ENCODE measurements at places on chromosomes 4 and X.

DNA sequence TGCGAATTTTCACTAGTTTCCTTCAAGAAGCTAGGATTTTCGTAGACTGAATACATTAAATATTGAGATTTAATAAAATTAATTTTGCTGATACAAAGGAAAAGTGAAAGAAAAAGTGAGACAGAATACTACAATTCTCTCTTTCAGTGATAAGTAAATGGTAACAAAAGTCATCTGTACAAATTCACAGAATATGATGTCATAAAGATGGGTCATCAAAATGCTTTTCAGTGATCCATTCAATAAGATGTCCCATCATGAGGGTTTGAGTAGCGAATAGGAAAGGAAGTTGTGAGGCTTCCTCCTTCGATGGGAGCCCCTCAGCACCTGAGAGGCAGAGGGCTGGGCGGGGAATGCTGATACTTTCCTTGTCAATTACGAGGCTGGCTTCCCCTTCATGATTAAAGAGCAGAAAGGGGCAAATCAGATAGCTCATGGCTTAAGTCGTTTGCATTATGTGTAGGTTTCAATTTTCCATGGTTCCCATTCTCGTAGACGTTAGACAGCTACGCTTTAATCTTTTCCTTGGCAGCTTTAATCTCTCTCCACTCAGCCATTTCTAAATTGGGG lies 108.8 kb upstream of the SORBS2 start:
- no peak for DNase-seq

DNA sequence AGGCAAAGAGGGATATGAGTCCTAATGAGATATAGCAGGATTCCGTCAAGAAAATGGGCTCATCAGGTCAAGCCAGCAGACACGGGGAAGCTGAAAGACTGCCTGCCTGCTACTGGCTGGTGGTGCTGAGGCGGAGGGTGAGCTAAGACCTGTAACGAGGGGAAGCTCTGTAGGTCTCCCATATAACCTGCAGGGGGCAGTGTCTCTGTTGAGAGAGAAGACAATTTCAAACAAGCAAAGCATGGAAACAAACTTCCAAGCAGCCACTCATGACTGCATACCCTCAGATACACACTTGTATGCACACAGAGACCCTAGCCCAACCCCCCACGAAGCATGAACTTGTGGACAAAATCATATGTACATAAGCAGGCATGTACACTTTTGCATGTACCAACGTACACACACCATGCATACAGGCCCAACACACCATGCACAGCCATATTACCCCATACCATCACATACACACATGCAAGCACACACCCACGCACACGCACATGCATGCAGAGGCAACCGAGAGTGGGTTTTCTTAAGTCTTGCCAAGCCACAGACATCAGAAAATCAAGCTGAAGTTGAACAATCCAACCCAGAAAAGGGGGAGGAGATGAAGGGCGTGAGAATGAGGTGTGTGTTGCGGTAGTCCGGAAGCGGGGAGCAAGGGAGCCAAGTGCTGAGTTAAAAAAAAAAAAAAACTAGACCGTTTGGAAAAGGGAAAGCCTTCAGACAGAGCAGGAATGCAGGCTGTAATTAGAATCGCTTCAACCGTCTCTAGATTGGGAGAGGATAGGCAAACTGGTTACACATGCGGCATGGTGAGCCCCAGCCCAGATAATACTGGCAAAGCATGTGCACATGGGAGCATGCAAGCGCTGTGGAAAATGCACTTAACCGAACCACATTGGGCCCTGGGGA lies 71.0 kb downstream of the PJA1 start:
- peak; percentile 12 for DNase-seq

- no peak for DNase-seq
These were observed 1.3 kb downstream of the USP9X start for GRCh38 chrX:41086627-41086932.

DNA sequence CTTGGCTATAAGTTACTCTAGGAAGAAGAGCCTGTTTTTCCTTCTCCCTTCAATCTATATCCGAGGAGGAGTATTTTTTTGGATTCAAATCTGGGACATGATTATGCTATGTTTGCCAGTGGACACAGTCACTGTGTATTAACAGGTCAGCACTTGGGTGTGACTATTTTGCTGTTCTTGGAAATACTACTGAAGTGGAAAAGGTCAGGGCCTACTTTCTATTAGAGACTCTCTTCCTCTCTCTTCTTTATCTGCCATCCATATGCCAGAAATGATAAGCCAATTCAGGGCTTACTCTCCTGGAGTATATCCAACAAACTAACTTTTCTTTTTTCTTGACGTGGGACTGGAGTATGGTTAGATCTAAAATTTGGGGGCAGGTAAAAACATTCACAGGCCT lies 40.5 kb downstream of the MID1IP1 start:
- no peak for DNase-seq

DNA sequence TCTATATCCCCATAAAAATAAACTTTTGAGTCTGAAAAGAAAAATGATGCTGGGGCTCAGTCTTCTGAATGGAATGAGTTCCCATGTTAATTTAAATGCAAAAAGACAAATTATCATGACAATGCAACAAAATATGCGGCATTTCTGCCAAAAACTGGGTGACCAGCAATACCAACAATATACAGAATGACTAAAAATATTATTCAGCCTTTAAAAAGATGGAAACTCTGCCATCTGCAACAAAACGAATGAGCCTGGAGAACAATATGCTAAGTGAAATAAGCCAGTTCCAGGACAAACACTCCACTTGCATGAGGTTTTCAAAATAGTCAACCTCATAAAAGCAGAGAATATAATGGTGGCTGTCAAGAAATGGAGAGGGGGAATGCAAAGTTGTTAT lies 558.5 kb downstream of the IL15 start:
- DNase-seq, result no peak

DNA sequence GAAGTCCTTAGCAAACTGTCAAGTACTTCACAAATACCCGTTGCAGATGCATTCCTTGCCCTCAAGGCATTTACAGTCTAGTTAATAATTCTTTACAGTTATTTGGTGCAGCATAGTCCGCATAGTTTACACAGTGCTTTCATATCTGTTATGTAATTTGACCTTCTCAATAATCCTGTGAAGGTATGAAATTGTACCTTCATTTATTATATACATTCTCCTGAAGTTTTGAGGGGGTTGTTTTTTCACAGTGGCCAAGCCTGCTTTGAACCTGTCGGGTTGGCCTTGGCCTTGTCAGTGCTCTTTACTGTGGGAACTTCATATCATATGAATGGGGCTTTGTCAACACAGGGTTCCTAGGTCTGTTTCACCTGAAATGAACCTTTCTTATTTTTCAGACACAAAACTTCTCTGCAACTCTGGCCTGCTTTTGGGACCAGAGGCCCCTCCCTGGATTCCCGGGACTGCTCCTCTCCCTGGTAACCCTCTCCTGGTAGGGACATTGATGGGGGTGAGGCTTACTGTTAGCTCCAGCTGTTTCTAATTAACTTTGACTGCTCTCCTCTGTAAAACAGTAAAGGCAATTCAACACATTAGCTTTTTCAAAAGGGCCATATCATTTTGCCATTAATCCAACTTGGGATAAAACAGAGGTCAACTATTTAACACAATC lies 9.1 kb downstream of the IGFBP7 start:
- DNase-seq, result no peak

GRCh38 chr4:91434631-91435030 lies 869.1 kb upstream of the GRID2 start:
- DNase-seq, result no peak

- DNase-seq, result no peak
These were observed 87.9 kb upstream of the WDR1 start for GRCh38 chr4:10204401-10205058.

DNA sequence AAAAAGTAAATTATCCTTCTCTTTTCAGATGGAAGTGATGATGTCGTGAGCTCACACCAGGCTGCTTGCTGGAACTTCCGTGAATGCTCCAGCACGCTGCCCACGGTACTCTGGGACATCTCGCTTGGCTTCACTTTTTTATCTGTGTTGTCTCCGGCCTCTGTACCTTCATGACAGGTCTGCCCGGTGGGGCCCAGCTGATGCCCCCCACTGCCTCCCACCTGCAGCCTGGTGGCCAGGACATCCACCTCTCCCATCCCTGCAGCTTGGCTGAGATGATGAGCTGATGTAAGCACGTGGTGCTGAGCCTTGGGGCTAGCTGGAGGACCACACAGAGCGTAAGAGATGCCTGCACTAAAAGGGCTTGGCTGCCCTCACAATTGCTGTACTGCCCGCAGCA lies 59.0 kb upstream of the HELT start:
- DNase-seq, result no peak

DNA sequence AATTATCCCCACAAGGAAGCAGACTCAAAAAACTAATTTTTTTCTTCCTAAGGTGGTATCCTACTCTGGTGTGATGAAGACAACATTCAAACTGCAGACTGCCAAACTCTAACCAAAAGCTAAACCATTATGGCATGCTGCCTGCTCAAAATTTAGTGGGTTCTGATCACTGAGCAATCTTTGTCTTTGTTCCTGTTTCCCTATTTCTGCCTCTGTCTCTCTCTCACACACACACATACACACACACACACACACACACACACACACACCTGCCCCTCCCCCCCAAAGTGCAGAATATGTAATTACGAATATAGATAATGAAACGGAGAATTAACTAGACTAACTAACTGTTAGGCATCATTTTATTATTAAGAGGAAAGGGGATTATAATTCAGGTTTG lies 1278.6 kb downstream of the PCDH7 start:
- no peak for DNase-seq

DNA sequence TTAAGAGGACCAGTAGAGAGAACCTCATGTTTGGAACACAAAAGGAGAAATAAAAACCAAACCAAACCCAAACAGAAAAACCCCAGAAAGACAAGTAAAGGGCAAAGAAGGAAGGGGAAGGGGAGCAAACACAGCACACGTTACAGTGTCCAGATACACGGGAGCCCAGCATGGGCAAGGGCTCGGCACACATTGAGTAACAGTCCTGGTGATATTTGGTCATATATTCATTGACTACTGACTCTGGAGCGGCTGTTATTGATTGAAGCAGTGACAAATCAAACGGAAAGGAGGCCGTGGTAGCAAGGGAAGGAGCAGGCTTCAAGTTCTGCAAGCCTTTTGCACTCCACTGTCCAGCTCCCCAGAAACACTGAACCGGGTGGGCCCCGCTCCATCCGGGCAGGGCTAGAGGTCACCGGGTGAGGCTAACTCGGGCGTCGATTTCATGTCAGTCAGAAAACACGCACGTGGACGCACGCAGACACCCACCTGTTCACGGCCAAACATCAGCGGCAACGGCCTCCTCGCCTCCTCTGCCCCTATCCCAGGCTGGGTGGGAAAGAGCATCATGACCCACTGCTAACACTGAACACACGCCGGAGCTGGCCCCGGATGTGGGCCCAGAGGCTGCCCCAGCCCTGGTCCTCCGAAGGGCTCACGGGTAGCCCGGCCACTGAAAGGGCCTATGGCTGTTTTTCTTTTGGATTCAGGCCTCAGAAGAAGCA lies 3.7 kb upstream of the IRAK1 start:
- no peak for DNase-seq

All from stimulated activated naive CD8-positive, alpha-beta T cell treated with anti-CD3 and anti-CD28 coated beads, Interleukin-15, Interleukin-2, amounts not matched to agents 100 U/mL and 50 U/mL, for 24 hours (primary cell).